Fibroblast of lung (primary cell): ENCODE measurements at places on chromosomes 13 and 19. TPM values are rescaled to one million over a fixed set of nuclear protein-coding genes. Genes with fewer than 3 reads are reported as not detected.

The CCDC9 gene
- 8.0 and 8.1 TPM in 2 replicates for total RNA-seq

The SPACA6 gene
- 5.1 and 8.6 TPM in 2 replicates for total RNA-seq

The APOC1 gene
- 2.3 and 8.0 TPM in 2 replicates for total RNA-seq

The HS6ST3 gene
- not detected in 2 replicates for total RNA-seq

The ZNF491 gene
- 3.3 and 5.8 TPM in 2 replicates for total RNA-seq

The LYL1 gene
- under 0.01 and 1.2 TPM in 2 replicates for total RNA-seq

The ZNF677 gene
- 15.7 and 25.3 TPM in 2 replicates for total RNA-seq
